ENCODE measurements at places on chromosomes 16 and 17.

GRCh38 chr17:42087736-42088705 is 10.3 kb downstream of the ZNF385C start:
- DNase-seq = no peak

GRCh38 chr16:30912794-30913412 is 10.5 kb upstream of the FBXL19 start:
- DNase-seq = no peak

DNA sequence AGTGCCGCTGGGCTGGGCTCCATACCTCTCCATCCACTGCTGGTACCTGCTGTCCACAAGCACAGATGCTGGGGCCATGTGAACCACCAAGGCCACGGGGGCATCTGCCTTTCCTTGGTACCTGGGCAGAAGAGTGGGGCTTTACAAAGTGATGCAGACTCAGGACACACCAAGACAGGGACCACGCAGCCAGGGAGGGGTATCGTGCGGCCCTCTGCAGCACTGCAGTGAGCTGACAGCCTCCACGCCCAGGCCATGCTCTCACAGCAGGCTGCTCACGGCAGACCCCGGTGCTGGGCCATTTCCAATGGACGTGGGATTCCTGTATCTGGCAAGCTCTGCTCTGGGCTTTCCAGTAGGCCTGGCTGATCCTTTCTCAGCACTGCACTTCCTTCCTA is 14.4 kb downstream of the ELAC2 start:
- no peak for DNase-seq

DNA sequence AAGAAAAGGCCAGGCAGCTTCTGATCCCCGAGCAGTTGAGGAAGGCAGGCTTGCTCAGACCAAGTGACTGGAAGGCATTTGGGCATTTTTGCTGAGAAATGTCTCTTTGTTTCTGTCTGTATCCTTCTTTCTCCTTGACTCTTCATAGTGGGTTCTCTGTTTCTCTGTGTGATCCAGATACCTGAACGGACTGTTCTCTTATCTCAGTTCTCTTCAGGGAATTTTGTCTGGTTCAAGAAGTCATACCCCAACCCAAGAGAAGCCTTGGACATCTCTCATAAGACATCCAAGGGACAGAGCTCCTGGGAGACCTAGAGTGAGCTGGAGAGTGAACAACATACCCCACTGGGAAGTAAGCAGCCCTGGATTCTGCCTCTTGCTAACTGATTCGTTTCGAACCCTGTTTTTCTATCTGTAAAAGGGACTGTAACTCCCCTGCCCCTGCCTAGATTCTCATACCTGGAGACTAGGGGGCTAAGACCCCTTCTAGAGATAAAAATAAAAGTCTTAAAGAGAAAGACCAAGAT is 541 bp downstream of the CCL3 start:
- DNase-seq = no peak

DNA sequence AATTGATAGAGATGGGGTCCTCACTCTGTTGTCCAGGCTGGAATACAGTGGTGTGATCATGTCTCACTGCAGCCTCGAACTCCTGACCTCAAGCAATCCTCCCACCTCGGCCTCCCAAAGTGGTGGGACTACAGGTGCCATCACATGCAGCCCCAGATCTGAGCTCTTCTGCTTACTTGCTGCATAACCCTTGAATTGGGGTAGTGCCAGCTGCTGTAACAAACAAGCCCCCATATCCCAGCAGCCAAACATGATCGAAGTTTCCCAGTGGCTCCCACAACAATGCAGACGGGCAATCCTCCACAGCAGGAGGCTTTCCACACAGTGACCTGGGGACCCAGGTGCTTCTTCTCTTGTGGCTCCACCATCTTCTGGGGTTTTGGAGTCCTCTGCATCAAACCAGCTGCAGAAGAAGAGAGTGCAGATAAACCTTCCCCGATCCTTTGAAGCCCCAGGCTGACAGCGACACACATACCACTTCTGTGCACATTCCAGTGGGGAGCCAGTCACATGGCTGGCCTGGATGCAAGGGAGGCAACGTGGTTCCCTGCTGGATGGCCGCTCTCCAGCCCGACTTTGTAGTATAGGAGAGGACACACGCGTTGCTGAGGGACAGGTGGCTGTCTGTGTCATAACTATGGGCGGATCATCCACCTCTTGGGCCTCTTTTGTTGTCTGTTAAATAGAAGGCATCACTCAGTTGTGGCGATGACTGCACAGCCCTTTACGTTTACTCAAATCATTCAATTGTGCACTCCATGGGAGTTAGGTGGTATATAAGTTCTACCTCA is 16.7 kb downstream of the SBK1 start:
- DNase-seq = no peak

GRCh38 chr17:78290721-78291120 is 59.3 kb downstream of the TMEM235 start:
- DNase-seq = no peak

DNA sequence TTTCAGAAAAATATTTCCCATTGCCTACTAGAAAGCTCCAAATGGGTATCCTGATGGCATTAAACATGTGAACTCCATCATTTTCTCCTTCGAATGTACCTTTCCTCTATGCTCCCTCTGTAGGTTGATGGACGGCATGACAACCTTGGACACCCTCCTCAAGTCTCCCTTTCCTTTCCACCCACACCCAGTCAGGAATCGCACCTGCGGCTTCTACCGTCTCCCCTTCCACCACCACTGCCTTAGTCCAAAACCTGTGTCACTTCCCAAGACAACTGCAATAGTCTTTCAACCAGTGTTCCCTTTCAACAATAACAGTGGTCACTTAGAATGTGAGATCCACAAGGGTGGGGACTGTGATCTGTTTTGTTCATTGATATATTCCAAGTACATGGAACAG is 233.1 kb upstream of the AXIN2 start:
- DNase-seq = no peak

- no peak for DNase-seq
Measured at GRCh38 chr16:29852654-29853053, 10.4 kb downstream of the CDIPT start.

GRCh38 chr16:30376461-30376902 is 1.9 kb downstream of the MYL11 start:
- no peak for DNase-seq

GRCh38 chr17:79991924-79992648 is 43.6 kb downstream of the TBC1D16 start:
- no peak for DNase-seq

- DNase-seq = no peak
Measured at GRCh38 chr16:86245351-86245750, 265.0 kb upstream of the FOXF1 start.

DNA sequence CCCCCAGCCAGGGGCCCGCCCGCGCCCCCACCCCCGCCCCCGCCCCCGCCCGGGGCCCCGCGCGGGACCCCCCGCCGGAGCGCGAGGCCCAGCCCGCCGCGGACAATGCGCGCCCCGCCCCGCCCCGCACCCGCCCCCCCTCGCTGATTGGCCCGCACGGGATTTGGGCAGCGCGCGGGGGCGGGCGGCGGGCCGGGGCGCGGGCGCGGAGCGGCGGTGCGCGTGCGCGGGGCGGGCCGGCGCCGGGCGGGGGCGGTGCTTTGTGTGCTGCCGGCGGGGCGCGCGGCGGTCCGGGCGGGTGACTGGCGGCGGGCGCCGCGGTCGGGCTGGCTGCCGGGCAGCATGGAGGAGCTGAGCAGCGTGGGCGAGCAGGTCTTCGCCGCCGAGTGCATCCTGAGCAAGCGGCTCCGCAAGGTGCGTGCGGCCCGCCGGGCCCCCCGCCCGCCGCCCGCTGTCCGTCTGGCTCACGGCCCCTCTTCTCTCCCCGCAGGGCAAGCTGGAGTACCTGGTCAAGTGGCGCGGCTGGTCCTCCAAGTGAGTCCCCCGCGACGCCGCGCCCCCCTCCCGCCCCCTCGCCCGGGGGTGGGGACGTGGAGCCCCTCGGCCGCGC is at the start of gene CBX2:
CBX2 (plus strand) TSS at position 255 of the 610 bp plus-strand sequence; CDS start at position 343, 88 bp downstream.
- DNase-seq = peak; percentile 59

DNA sequence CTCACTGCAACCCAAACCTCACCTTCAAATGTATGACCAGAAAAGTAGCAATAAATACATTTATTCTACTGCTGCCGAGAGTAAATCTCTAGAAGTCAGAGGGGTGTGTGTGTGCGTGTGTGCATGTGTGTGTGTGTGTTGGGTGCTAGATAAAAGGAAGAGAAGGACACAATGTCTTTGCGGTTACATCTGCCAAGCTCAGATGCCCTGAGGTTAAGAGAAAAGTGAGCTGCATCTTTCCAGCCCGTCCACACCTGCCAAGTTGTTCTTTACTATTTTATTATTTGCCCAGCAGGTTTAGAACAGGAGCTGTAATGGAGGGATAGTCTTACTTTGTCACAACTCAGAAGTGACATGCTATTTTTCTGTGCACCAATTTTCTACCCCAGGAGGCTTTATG is 54.5 kb upstream of the ANKFN1 start:
- DNase-seq = no peak

DNA sequence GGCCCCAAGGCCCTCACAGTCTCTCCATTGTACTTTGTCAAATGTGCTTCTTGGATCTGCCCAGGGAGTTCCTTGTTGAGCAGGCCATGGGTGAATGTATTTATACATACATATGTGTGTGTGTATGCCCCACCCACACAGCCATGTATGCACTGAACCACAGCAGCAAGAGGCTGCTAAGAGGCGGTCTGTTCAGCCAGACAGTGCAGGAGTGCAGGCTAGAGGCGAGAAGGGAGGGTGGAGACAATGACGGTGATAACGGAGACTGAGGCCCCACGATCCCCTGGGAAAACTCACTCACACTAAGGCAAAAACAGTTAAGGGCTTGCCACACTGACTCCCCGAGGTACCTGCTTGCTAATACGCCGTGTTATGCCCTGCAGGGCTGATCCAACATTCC is 151.0 kb upstream of the CDC42EP4 start:
- no peak for DNase-seq

- no peak for DNase-seq
Measured at GRCh38 chr17:165939-166338, 15.5 kb downstream of the DOC2B start.

- DNase-seq = no peak
Measured at GRCh38 chr16:66002601-66003000, 363.9 kb upstream of the CDH5 start.

DNA sequence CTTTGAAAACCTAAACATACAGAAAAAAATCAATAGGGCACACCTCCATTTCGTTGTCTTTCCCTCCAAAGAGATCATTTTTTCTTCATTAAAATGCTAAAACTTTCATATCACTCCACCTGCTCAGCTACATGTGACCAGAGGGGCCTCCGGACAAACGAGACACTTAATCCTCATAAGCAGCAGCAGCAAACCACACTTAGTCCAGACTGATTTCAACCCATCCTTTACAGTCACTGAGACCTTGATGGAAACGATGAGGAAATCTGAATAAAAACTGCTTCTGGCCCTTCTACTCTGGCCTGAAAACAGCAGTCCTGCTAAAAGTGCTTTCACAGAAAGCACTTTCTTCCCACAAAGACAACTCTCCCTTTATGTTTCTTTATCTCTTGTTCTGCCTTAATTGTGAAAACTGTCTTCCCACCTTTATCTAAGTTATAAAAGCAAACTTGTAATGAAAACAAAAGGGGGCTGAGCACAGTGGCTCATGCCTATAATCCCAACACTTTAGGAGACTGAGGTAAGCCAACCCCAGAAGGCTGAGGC is 4.6 kb downstream of the ANKRD11 start:
- DNase-seq = no peak

DNA sequence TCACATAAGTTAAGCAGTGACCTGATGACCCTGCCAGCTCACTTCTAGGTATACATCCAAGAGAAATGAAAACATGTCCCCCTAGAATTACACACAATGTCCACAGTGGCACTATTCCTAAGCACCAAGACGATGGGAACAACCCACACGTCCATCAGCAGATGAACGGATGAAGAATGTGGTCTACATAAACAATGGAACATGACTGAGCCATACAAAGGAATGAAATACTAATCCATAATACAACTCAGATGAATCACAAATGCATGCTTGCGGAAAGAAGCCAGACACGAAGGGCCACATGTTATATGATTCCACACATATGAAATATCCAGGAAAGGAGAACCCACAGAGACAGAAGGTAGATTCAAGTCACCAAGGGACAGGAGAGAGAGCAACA is 17.4 kb downstream of the USP22 start:
- no peak for DNase-seq

GRCh38 chr17:79434215-79434614 is 176.6 kb downstream of the RBFOX3 start:
- DNase-seq = no peak

DNA sequence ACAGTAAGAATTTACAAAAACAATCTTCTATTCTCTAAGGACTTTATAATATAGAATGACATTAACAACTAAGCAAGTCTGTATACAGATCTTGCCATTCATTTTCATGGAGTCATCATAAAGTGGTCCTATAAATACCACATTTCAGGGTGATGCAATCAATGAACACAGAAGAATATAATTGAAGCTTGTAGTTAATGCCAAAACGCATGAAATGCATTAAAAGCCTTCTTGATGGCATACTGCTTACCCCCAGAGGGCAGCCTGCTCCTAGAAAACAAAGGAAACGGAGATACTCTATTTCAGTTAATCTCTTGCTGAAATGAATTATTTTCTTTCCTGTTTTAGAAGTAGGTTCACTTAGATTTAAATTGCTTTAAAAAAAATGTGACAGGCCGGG is 45.2 kb upstream of the STAC2 start:
- DNase-seq = no peak

DNA sequence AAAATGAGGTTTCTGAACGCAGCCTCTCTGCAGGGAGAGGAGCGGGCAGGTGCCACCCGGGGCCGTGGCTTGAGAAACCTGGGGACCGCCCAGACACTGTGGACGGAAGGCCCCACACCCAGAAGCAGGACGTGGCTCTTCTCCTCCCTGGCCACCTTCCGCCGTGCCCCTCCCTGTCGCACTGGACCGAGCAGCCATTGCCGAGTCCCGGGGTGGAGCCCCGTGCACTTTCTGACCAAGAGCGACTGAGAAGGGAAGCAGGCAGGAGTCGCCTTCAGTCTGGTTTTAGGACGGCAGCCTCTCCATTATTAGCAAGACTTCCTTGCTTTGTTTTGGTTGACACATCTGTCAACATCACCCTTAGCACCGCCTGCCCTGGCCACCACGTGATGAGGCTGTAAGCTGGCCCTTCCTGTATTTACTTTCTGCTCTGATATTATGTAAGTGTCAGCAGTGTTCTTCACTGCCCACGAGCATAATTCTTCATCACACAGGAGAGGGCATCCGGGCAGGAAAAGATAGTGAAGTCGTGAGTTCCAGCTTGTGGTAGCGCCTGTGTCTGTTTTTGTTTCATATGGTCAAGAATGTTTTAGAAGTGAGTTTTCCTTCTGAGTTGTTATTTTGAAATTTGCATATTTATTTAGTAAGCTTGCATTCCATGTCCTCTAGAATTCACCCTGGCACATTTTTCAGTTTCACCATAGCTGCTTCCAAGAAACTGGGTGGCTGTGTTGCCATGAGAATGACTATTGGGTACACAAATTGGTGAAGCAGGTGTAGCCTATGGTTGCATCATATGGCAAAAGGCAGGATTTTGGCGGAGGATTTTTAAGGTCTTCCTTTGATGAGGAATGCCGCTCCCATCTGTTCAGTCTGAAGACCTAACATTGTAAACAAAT is 1.0 kb downstream of the HERPUD1 start:
- DNase-seq = no peak

DNA sequence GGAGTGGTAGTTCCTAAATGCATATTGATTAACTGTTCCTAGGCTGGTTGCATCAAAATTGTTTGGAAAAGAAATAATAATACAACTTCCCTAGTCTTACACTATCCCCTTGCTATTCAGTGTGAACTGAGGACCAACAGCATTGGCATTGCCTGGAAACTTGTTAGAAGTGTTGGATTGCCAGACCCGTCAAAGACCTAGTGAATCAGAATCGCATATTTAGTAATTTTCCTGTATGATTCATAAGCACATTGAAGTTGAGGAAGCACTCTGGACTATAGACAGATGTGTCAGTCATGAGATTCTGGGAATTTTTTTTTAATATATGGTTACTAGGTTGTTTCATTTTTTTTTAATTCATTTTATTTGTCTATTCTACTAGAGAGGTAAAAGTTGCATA is 34.7 kb upstream of the KCNJ16 start:
- DNase-seq = no peak
